ENCODE measurements at places on chromosomes 3 and 15. TPM values are rescaled to one million over a fixed set of nuclear protein-coding genes. Genes with fewer than 3 reads are reported as not detected.

The AADACL2 gene
- total RNA-seq: not detected

The SLC9A9 gene
- 5.0 TPM for total RNA-seq

The PLSCR5 gene
- not detected for total RNA-seq

The CELSR3 gene
- total RNA-seq: 67.9 TPM

The CACNA2D3 gene
- 16.6 TPM for total RNA-seq

The TPRG1 gene
- 2.5 TPM for total RNA-seq

The PRTG gene
- total RNA-seq: 7.2 TPM

The C3orf20 gene
- total RNA-seq: 0.31 TPM

The DPPA2 gene
- total RNA-seq: not detected

The NMNAT3 gene
- 13.5 TPM for total RNA-seq

The CRBN gene
- 189 TPM for total RNA-seq

The CGGBP1 gene
- 163 TPM for total RNA-seq

The ATP13A4 gene
- total RNA-seq: 22.2 TPM

The HRG gene
- total RNA-seq: not detected

The GOLGB1 gene
- total RNA-seq: 67.9 TPM

The DAPK2 gene
- 7.2 TPM for total RNA-seq

The PP2D1 gene
- total RNA-seq: not detected

The FBXO40 gene
- total RNA-seq: not detected

The GCHFR gene
- total RNA-seq: 4.4 TPM

The RTP1 gene
- total RNA-seq: 0.31 TPM

The OR5K2 gene
- total RNA-seq: not detected

The CGNL1 gene
- total RNA-seq: 5.3 TPM

The PEX5L gene
- total RNA-seq: 45.4 TPM

The IQCH gene
- total RNA-seq: 2.8 TPM

The CADPS gene
- 418 TPM for total RNA-seq

The DUOXA2 gene
- total RNA-seq: not detected

The XCR1 gene
- not detected for total RNA-seq

The CASR gene
- 0.31 TPM for total RNA-seq

The PAQR5 gene
- total RNA-seq: 0.31 TPM

The ZNF35 gene
- total RNA-seq: 42.3 TPM

The HIGD2B gene
- total RNA-seq: not detected

The NANOGP8 gene
- not detected for total RNA-seq

The KIF7 gene
- total RNA-seq: 10.6 TPM

The IQGAP1 gene
- 109 TPM for total RNA-seq

The ADCY5 gene
- total RNA-seq: 39.8 TPM

The MUSTN1 gene
- not detected for total RNA-seq

The SYNPR gene
- 45.7 TPM for total RNA-seq

The PRSS50 gene
- 0.31 TPM for total RNA-seq

The PRICKLE2 gene
- 121 TPM for total RNA-seq

The POLQ gene
- 3.8 TPM for total RNA-seq

The CCDC39 gene
- 0.63 TPM for total RNA-seq

The GLDN gene
- 2.2 TPM for total RNA-seq

The CDCP1 gene
- total RNA-seq: 1.6 TPM

The SPINT1 gene
- total RNA-seq: 2.5 TPM
